NCI-H446 treated with DMSO at 0.1 percent for 48 hours (cell line): ENCODE measurements at places on chromosomes 12 and 14.

- no peak for DNase-seq
Observed at GRCh38 chr12:98721204-98721702, 76.2 kb downstream of the APAF1 start.

DNA sequence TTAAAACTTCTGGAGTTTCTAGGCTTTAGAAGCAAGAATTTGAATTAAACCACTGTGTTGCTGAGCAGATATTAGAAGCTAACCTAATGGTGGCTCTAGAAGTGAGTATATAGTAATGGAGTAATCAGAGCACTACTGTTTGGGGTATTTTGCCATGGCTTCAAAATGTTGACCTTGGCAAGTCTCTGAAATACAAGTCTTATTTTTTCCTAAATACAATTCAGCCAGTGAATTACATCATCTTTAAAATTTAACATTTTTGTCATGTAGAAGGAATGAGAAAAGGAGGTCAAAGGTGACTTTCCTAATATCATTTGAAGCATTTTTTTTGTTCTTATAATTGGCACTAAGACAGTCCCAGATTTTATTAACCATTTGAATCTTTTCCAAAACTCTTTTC is 25.2 kb downstream of the PMCH start:
- no peak for DNase-seq

DNA sequence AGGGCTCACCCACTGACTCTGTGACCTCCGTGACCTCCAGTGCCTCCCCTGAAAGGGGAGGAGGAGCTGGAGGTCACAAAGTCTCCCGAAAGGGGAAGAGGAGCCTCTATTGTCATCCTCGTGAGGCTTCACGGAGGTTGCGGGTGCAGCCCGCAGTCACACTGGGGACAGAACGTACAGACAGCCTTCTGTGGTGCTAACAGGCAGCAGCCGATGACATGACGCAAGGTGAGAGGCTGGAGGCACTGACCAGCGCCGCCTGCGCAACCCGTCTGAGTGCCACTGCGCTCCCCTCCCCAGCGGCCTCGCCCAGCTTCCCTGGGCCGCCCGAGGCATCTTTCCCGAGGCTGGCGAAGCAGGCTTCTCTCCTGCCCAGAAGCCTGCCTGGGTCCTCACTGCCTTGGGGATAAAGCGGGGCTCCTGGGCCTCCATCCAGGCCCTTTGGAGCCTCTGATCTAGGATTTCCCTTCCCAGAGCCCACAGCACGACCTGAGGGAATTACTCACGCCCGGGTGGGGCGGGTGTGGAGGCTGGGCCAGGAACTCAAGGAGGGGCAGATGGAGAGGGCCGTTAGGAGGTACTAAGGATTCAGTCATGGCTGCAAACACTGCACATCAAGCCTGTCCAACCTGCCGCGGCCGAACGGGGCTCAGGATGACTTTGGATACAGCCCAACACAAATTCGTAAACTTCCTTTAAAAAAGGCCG is 12.3 kb upstream of the LBHD2 start:
- DNase-seq, result no peak

DNA sequence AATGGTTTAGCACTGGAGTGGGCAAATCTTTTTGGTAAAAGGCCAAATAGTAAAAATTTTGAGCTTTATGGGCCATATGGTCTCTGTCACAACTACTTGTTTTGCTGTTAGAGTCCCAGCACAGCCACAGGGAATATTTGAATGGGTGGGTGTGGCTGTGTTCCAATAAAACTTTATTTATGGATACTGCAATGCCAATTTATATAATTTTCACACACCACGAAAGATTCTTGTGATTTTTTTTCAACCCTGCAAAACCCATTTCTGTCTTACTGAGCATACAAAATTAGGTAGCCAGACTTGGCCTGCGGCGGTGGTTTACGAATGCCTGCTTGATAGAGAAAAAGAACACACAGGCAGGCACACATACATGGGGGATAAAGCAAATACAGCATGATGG is 28.3 kb downstream of the TMEM120B start:
- peak; percentile 19 for DNase-seq

- no peak for DNase-seq
Observed at GRCh38 chr12:128387811-128388422, 120.9 kb downstream of the TMEM132C start.

- DNase-seq, result no peak
Observed at GRCh38 chr14:62322216-62322615, 560.0 kb downstream of the SNAPC1 start.

- DNase-seq, result peak; percentile 48
Observed at GRCh38 chr12:23947395-23947794, 2.1 kb downstream of the SOX5 start.
